Psoas muscle (tissue), 8 donors: ENCODE measurements at places on chromosomes 7 and 10. TPM values are rescaled to one million over a fixed set of nuclear protein-coding genes. Genes with fewer than 3 reads are reported as not detected.

The BMPER gene
- polyA plus RNA-seq: 1.6 TPM

The TSPAN15 gene
- polyA plus RNA-seq: 10.7 TPM

The MSMB gene
- not detected for polyA plus RNA-seq

The TMEM178B gene
- polyA plus RNA-seq: 0.58 TPM

DNA sequence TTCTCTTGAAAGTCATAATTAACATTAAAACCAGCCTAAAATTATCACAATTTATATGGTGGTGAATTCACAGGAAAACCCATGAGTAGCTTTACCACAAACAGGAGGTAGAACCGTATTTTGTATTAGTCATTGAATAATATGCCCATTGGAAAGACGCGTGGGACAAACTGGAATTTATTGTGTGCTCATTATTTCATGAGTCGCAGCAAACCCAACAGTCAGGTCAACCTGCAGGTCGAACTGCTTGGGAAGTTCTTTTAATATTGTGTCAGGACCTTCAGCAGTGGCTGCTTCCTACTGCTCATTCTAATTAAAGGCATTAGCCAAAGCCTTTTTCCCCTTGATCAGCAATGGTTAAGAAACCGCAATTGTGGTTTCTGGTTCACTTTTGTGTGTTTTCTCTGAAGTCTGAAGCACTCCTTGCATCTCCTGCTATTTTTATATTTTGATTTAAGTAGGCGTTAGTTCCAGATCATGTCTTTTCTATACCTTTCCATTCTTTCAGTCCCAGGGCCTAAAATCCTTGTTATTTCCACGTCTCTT, 100.1 kb downstream of the RAB11FIP2 start:
- H3K4me1 ChIP-seq: no peaks in the 10 kb centered on the region
- H3K4me3 ChIP-seq: no peak overlapping the region
- H3K36me3 ChIP-seq: no peaks in the 10 kb centered on the region
- peaks cover 6% of the 10 kb centered on the region for H3K27me3 ChIP-seq
- no peak overlapping the region for H3K27ac ChIP-seq

GRCh38 chr7:155941688-155942087, 129.4 kb upstream of the SHH start:
- H3K4me1 ChIP-seq: no peaks in the 10 kb centered on the region
- DNase-seq: no peak
- H3K27ac ChIP-seq: no peak overlapping the region
- H3K36me3 ChIP-seq: no peaks in the 10 kb centered on the region
- H3K27me3 ChIP-seq: peaks cover 2% of the 10 kb centered on the region

- peaks cover 36% of the 10 kb centered on the region for H3K4me1 ChIP-seq
- peak overlapping the region; percentile 63 for H3K27ac ChIP-seq
These were observed 28.9 kb upstream of the SVIL start for GRCh38 chr10:29663718-29664117.

DNA sequence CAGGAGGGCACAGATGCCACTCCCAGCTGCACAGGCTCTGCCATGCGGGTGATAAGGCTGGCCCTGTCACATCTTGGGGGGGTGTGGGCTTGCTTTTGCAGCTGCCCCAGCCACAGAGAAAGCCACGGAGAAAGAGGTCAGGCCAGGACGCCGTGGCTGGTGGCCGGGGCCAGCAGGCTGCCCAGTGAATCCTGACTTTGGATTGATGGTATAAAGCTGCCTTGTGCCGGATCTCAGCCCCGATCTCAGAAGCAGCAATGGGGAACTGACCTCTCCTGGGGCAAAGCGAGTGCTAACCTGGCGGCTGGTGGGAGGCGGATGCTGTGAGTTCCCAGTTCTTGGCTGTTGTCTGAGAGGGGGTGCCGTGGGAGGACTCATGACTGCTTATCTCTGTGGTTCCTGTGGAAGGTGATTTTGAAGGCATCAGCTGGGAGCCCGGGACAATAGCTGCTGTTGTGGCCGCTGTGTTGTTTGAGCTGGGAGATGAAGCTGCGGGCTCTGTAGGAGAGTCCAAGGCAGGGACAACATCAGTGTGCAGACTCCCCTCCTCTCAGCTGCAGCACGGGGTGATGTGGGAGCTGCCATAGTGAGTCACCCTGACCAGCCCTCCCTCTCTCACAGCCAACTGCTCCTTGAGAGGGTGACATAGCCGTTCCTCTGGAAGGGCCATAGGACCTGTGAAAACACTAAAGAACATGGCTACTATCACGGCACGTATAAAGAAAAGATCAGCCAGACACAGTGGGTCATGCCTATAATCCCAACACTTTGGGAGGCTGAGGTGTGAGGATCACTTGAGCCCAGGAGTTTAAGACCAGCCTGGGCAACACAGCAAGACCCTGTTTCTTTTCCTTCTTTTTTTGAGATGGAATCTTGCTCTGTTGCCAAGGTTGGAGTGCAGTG, 17.0 kb downstream of the IL15RA start:
- H3K27ac ChIP-seq: no peak overlapping the region
- no peak for DNase-seq
- H3K36me3 ChIP-seq: no peaks in the 10 kb centered on the region
- no peak overlapping the region for H3K4me3 ChIP-seq

DNA sequence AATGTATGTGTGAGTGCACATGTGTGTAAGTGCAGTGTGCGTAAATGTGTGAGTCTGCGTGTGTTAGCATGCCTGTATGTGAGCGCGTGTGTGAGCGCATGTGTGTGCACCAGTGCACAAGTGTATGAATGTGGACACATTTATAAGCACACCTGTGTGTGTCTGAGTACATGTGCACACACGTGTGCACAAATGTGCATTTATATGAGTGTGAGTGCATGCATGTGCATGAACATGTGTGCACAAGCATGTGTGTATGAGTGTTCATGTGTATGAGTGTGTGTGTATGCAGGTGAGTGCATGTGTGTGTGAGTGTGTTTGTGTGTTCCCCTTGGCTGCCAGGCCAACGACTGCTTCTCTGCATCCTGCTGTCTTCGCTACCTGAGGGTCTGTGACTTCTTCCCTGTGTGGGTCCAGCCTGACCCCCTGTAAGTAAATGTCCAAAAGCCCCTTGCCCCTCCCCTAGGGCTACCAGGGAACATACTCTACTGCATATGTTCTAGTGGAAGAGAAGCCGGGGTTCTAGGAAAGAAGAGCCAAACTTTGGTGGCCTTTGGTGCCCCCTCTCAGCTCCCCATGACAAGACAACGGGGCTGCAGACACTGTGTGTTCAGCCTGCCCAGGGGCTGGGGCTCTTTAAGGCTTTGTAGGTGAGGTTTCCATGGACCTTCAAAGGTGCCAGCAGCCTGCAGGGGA, 17.0 kb downstream of the GOLGA7B start:
- no peak for DNase-seq
- H3K4me1 ChIP-seq: peaks cover 12% of the 10 kb centered on the region
- H3K4me3 ChIP-seq: no peak overlapping the region

GRCh38 chr10:103756277-103756869, 99.0 kb downstream of the SH3PXD2A start:
- no peak overlapping the region for H3K4me3 ChIP-seq
- no peaks in the 10 kb centered on the region for H3K36me3 ChIP-seq
- H3K27me3 ChIP-seq: no peaks in the 10 kb centered on the region
- DNase-seq: peak; percentile 46
- H3K4me1 ChIP-seq: peaks cover 61% of the 10 kb centered on the region

DNA sequence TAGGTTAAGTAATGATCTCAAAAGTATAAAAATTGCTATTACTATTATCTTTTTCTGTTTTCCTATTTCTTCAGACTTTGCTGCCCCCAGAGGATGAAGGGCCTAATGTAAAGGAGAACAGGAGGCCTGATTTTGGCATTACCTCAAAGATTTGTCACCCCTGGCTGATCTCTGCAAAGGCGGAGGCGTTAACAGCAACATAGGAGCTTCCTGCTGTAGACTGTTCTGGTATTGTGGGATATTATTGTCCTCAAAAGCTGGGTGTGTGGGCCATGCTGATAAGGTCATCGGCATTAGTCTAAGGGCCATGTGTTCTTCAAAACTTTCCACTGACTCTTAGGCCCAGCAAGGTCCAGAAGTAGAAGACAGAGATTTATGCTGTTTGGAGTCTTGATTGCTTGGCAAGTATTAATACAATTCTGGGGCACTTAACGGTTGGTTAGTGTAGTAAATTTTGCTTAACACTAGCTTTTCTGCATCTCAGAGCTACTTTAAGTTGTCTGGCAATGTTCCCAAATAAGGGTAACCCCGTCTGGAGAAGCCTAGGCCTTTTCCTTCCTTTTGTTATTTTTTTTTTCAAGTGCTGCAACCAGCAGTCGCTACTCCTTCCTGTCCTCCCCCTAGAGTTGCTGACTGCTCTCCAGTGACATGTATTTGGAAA, 14.0 kb upstream of the ENTPD1 start:
- H3K36me3 ChIP-seq: no peaks in the 10 kb centered on the region
- H3K4me3 ChIP-seq: no peak overlapping the region
- H3K27ac ChIP-seq: no peak overlapping the region
- H3K4me1 ChIP-seq: no peaks in the 10 kb centered on the region

- peaks cover 45% of the 10 kb centered on the region for H3K36me3 ChIP-seq
- DNase-seq: no peak
- H3K27ac ChIP-seq: no peak overlapping the region
- no peak overlapping the region for H3K4me3 ChIP-seq
- no peaks in the 10 kb centered on the region for H3K4me1 ChIP-seq
These were observed 11.5 kb upstream of the NFKB2 start for GRCh38 chr10:102384053-102384452.

- H3K4me3 ChIP-seq: no peak overlapping the region
- no peak for DNase-seq
- H3K27me3 ChIP-seq: no peaks in the 10 kb centered on the region
These were observed 303.9 kb upstream of the NRG3 start for GRCh38 chr10:81570878-81571794.

GRCh38 chr7:132653366-132653930, 77.2 kb upstream of the PLXNA4 start:
- no peak overlapping the region for H3K4me3 ChIP-seq
- no peak for DNase-seq
- peaks cover 3% of the 10 kb centered on the region for H3K27me3 ChIP-seq
- H3K27ac ChIP-seq: no peak overlapping the region
- H3K4me1 ChIP-seq: no peaks in the 10 kb centered on the region
- H3K36me3 ChIP-seq: no peaks in the 10 kb centered on the region

GRCh38 chr7:135160858-135161653, 9.5 kb downstream of the CYREN start:
- peak overlapping the region; percentile 100 for H3K27ac ChIP-seq
- peaks cover 29% of the 10 kb centered on the region for H3K36me3 ChIP-seq
- peaks cover 88% of the 10 kb centered on the region for H3K4me1 ChIP-seq
- DNase-seq: no peak

GRCh38 chr10:131757285-131758058, 143.3 kb upstream of the PPP2R2D start:
- H3K4me1 ChIP-seq: no peaks in the 10 kb centered on the region
- H3K36me3 ChIP-seq: no peaks in the 10 kb centered on the region
- peaks cover 4% of the 10 kb centered on the region for H3K27me3 ChIP-seq
- H3K27ac ChIP-seq: no peak overlapping the region
- DNase-seq: peak; percentile 18

DNA sequence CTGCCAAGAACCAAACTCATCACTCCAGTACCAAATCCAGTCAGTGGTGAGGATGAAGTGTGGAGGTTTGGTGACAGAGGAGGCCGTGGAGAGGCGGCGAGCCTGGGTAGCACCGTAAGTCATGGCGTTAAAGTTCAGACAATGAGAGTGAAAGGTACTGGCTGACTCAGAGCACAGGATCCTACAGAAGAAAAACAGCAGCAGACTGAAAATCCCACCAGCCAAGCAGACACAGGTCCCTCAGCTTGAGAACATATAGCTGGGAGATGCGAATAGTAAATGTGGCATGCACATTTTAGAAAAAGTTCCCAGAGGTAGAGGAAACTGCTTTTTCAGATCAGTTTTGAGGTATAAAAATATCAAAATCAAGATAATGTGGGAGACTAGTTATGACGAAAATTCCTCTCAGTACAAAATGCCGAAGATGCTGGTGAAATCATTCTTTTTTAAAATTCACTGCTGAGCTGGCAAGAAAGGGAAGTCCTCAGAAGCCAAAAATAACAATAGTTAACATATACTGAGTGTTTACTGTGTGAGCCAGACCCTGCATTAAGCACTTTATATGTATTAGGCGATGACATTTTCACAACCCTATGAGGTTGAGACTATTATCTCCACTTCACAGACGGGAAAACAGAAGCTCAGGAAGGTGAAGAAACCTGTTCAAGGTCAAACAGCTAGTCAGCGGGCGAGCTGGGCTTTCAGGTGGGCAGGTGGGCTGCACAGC, 20.9 kb downstream of the PARP12 start:
- no peak overlapping the region for H3K27ac ChIP-seq
- no peak overlapping the region for H3K4me3 ChIP-seq

GRCh38 chr10:90857635-90858460, at the start of gene HTR7:
HTR7 (minus strand) TSS chr10:90858039; CDS start chr10:90857671, 368 bp downstream.
- H3K4me1 ChIP-seq: peaks cover 5% of the 10 kb centered on the region
- peaks cover 2% of the 10 kb centered on the region for H3K27me3 ChIP-seq
- peak within 1 kb of the TSS; percentile 31 for H3K27ac ChIP-seq
- peak within 1 kb of the TSS; percentile 69 for H3K4me3 ChIP-seq

- H3K4me1 ChIP-seq: no peaks in the 10 kb centered on the region
- no peak overlapping the region for H3K4me3 ChIP-seq
- no peak for DNase-seq
- no peaks in the 10 kb centered on the region for H3K27me3 ChIP-seq
These were observed 18.0 kb downstream of the NEBL start for GRCh38 chr10:20879136-20879535.

DNA sequence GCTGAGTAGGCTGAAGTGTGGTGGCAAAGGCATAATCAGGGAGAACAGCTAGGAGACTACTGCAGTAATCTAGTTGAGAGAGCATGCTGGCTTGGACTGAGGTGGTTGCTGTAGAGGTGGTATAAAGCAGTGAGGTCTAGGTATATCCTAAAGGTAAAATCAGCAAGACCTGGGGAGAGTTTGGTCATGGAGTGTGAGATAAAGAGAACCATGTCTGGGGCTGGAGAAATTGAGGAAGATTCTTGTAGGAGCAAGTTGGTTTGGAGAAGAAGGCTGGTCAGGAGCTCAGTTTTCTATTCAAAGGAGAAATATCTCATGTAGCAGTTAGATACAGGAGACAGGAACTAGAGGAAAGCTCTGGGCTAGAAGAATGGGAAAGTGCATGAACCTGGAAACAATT, 32.9 kb upstream of the ST7 start:
- H3K27me3 ChIP-seq: no peaks in the 10 kb centered on the region
- H3K36me3 ChIP-seq: peaks cover 53% of the 10 kb centered on the region
- H3K27ac ChIP-seq: no peak overlapping the region
- no peaks in the 10 kb centered on the region for H3K4me1 ChIP-seq

DNA sequence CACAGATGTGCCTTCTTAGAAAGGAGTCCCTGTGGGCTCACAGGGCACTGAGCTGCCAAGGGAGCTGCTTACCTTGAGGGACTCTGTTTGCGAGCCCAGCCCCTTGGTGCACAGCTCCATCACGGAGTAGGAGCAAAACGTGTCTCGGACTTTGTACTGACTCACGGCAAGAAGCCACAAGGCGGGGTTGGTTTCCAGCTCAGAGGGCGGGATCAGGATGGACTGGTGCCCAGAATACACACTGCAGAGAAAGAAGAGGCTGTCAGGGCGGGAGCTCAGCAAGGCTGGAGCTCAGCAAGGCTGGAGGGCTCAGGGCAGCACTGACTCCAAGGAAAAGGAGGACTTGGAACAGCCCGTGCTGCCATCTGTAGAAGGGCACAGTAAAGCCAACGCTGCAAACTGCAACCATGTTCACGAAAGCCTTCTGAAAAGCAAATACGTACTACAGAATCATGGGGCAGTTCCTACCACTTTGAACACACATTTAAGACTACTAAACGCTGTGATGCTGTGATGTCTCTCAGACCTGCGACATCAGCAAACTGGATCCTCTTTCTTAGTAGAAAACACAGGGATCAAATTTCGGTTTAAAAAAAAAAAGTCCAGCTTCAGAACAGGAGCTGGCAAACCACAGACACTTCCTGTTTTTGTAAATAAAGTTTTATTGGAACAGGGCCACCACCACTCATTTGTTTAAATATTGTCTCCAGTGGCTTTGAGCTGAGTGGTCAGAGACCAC, 194.3 kb downstream of the ZMYND11 start:
- H3K27me3 ChIP-seq: no peaks in the 10 kb centered on the region
- peak; percentile 85 for DNase-seq
- peak overlapping the region; percentile 24 for H3K27ac ChIP-seq

GRCh38 chr10:11386044-11386443, 225.4 kb downstream of the USP6NL start:
- H3K27me3 ChIP-seq: no peaks in the 10 kb centered on the region
- H3K27ac ChIP-seq: no peak overlapping the region
- H3K36me3 ChIP-seq: no peaks in the 10 kb centered on the region
